ENCODE measurements at places on chromosomes 4 and X. TPM values are rescaled to one million over a fixed set of nuclear protein-coding genes. Genes with fewer than 3 reads are reported as not detected.

- no peak for DNase-seq
These were observed 456.0 kb upstream of the SPANXN1 start for GRCh38 chrX:144791298-144791697.

Gene ARHGAP6
- 33.6 TPM for total RNA-seq

GRCh38 chrX:134990801-134991481 lies at the start of gene SMIM10:
Gene SMIM10, plus strand, starts transcription at chrX:134990991. Its CDS starts 105 bp downstream, at chrX:134991096.
- DNase-seq, result peak; percentile 18

DNA sequence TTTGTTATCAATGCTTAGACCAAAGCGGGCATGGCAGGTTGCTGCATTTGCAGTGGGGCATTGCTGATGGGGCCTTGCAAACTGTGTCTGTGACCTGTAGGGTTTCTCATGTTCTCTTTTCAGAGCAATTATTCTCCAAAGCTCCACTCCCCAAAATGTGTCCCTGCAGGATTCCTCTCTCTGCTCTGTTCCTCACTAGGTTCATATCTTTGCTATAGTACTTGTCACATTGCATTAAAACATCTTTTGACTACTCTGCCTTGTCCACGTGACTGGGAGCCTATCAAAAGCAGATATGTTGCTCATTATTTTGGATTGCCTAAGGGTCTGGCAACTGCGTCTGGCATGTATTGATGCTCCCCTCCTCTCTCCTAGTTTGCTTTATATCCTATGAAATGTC lies 177.7 kb upstream of the MID1 start:
- DNase-seq, result no peak

Gene ODAPH
- not detected for total RNA-seq

DNA sequence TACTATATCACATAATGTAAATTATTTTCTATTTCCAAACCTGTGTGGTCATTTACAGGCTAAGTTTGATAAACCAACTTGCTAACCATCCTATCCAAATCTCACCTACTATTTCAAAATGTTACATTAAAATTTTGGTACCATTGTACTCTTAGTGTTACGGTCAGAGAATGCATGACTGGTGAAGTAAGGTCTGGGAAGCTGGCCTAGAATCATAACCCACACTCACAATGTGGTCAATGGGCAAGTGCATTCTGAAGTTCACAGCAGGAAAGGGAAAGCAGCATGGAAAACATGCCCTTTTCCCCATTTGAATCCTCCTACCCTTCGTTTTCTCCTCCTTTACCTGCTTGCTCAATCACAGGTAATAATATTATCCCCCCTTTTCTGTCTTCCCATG lies 54.4 kb downstream of the PPP3CA start:
- no peak for DNase-seq

- DNase-seq, result no peak
These were observed 2.4 kb downstream of the KCTD8 start for GRCh38 chr4:44446191-44446590.

DNA sequence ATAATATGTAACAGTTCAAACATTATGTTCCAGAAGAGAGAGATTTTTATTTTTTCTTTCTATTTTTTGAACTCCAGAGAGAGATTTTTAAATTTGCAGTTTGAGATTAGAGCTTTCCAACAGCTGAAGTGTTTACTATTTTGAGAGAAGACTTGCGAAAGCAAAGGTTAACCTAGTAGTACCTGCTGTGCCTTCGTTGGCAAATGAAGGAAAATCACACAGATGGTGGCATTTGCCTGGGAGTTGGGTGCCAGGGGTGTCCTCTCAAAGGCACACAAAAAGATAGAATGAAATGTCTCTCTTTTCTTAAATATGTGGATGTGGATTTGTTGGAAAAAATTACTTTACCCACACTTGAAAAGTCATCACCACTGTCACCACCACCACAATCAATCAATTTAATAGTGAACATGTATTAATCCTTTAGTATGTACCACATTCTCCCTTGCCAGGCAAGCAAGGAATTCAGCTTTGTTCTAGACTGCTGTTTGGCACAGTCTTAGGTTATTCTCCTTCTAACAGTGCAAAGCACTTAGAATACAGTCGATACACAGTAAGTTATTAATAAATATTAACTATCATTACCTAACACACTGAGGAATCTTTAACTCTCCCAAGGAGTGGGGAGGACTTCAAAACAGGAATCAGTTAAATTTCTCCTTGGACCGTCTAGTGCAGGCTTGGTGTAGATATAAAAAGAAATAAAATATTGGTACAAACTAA lies 838.2 kb upstream of the FTHL17 start:
- no peak for DNase-seq

Gene MAMLD1
- total RNA-seq, result 15.4 TPM

GRCh38 chr4:130288576-130288975 lies 1192.6 kb downstream of the C4orf33 start:
- DNase-seq, result no peak

Gene NDP
- not detected for total RNA-seq

- DNase-seq, result no peak
These were observed 114.5 kb downstream of the ZAR1 start for GRCh38 chr4:48604527-48604926.

Gene GLRA2
- not detected for total RNA-seq

Gene CCNG2
- 27.8 TPM for total RNA-seq

GRCh38 chr4:67499799-67500198 lies 45.5 kb downstream of the CENPC start:
- DNase-seq, result no peak

Gene SPP1
- total RNA-seq, result 0.75 TPM

Gene NKX3-2
- total RNA-seq, result not detected

Gene GLRA3
- not detected for total RNA-seq

DNA sequence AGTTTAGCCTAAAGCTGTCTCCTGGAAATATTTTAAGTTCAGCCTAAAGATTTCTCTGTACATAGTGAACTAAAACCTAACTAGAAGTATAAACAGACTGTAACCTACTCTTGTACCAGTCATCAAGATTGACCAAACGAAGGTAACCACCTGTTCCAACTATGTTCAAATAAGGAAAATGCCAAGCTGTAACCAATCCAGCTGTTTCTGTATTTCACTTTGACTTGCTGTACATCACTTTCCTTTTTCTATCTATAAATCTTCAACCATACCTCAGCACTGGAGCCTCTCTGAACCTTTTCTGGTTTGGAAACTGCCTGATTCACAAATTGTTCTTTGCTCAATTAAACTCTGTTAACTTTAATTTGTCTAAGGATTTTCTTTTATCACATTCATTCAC lies 3.1 kb upstream of the CYSLTR1 start:
- DNase-seq, result no peak

Gene FGFBP2
- not detected for total RNA-seq

DNA sequence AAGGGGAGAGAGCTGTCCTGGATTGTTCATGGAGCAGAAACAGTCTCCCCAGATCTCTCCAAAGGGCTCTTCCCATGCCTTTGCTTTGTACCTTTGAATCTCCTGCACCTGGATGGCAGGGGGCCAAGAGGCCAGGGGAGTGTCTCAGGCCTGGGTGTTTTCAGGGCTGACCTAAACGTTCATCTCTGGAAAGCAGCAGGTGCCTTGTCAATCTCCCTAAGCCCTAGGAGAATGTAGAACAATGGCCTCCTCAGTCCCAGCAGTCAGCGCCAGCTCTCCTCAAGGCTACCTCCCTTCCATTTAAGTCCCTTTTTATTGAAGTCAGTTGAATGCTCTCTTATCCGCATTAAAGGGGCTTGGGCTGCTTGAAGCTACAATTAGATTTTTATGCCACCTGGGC lies 31.2 kb upstream of the NSUN7 start:
- no peak for DNase-seq

Data from ascending aorta (tissue), 2 donors.